HT1080 (cell line): ENCODE measurements at places on chromosomes 1 and 21.
A peak's percentile ranks its signal among the peaks of the same experiment; 100 is the strongest.

GRCh38 chr1:20823845-20824244 lies 36.7 kb upstream of the HP1BP3 start:
- DNase-seq = no peak

- no peak for DNase-seq
Measured at GRCh38 chr1:31799895-31800673, 15.7 kb downstream of the SPOCD1 start.

GRCh38 chr1:19163261-19163660 lies 46.8 kb downstream of the UBR4 start:
- DNase-seq = peak; percentile 14

DNA sequence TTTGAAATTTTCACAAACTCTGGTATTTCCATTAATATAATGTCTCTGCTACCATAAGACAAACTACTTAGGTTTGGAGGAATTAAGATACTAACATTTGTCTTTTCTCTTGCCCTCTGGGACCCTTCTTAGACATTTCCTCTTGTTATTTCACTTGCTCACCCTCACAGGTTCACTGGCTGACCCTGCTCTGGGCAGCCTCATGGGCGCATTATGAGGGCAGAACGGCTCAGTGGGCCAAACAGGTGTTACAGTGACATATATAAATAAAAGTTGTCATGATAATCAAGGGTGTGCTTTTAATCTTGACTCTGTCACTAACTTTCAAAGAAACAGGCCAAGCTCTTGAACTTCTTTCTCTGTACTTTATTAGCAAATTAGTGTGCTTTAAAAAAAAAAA lies 46.5 kb downstream of the ZNHIT6 start:
- DNase-seq = no peak

GRCh38 chr1:99264201-99265021 lies at the start of gene PLPPR4:
Gene PLPPR4, plus strand, starts transcription at chr1:99264492. Its CDS starts 102 bp downstream, at chr1:99264594.
- DNase-seq = no peak

DNA sequence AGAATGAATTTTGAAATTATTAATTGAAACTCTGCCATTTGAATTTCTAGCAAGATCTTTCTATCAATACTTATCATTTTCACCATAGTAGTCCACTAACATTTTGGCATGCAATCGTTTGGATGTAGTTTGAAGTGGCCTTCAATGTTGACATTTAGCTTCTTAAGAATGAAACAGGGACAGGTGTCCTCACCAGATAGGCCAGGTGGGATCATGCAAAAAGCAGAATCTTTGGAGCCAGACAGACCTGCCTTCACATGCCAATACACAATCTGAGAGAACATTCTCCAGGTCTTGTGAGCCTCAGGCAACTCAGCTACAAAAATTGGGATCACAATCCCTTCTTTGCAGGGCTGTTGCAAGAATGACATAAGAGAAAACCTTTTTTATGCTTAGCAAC lies 18.3 kb upstream of the HSPA13 start:
- DNase-seq = no peak

DNA sequence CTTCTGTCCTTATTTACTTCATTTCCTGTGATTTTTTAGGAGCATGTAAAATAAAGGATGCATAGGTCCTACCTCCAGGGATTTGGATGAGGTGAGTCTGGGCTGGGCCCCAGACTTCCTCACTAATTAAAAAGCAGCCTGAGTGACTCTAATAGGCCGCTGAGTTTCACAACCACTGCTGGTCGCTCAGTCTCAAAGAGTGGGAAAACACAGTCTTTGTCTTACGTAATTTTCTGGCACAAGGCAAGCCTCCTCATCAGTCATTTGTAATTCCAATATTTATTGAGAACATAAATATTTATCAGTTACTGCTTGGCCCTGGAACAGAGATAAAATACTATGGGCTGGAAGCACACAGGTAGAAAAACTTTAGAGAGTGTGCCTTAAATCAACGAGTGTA lies 195.4 kb upstream of the RUNX1 start:
- no peak for DNase-seq
